ENCODE measurements at places on chromosomes 13 and 19. TPM values are rescaled to one million over a fixed set of nuclear protein-coding genes. Genes with fewer than 3 reads are reported as not detected.

GRCh38 chr19:40191836-40192646 lies 815 bp downstream of the MAP3K10 start:
- no peaks in the 10 kb centered on the region for H3K36me3 ChIP-seq
- no peak for DNase-seq
- no peak overlapping the region for H3K27ac ChIP-seq

The ZNF737 gene
- 5.0 TPM for total RNA-seq

DNA sequence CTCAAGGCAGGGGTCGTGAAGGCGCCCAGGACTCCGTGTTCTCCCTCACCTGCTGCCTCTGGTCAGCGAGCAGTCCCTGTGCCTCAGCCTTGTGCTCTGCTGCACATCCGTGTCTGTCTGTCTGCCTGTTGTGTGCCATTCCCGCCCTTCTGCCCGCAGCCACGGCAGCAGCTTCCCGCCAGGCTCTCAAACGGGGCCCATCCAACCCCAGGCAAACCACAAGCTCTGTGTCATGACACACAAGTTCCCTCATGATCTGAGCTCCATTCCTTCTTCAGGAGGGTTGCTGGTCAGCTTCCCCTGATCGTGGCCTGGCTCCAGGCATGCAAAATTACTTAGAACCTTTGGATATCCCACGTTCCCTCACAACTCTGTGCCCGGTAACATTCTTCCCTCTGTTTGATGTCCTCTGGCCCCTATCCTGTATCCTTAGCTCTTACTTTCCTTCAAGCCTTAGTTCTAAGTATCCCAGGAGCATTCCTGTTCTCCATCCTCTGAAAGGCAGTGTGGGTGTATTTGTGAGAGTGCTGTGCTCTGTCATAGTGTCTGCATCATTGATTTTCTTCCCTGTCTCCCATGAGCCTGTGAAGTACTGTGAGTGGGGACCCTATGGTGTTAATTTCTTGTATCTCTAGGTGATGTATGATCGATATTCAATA lies 3.2 kb downstream of the GPR183 start:
- no peak overlapping the region for H3K27ac ChIP-seq
- no peak for DNase-seq
- no peak overlapping the region for H3K4me3 ChIP-seq
- H3K4me1 ChIP-seq, result no peaks in the 10 kb centered on the region
- H3K36me3 ChIP-seq, result peaks cover 2% of the 10 kb centered on the region
- no peaks in the 10 kb centered on the region for H3K27me3 ChIP-seq

The MCF2L gene
- 13.7 TPM for total RNA-seq

The OBI1 gene
- 38.8 TPM for total RNA-seq

- H3K36me3 ChIP-seq, result peaks cover 2% of the 10 kb centered on the region
- H3K4me3 ChIP-seq, result no peak overlapping the region
- H3K27ac ChIP-seq, result no peak overlapping the region
- no peaks in the 10 kb centered on the region for H3K27me3 ChIP-seq
- no peak for DNase-seq
Measured at GRCh38 chr19:1396019-1396767, 5.1 kb downstream of the GAMT start.

The CAPN12 gene
- total RNA-seq, result 0.62 TPM

- no peak overlapping the region for H3K27ac ChIP-seq
- H3K36me3 ChIP-seq, result no peaks in the 10 kb centered on the region
- no peaks in the 10 kb centered on the region for H3K4me1 ChIP-seq
Measured at GRCh38 chr19:8566855-8567254, 10.4 kb downstream of the MYO1F start.

GRCh38 chr13:74674720-74675119 lies 540.5 kb upstream of the KLF12 start:
- no peaks in the 10 kb centered on the region for H3K4me1 ChIP-seq
- no peak overlapping the region for H3K27ac ChIP-seq
- DNase-seq, result no peak
- no peak overlapping the region for H3K4me3 ChIP-seq
- H3K27me3 ChIP-seq, result no peaks in the 10 kb centered on the region

The DLL3 gene
- total RNA-seq, result 0.53 TPM

DNA sequence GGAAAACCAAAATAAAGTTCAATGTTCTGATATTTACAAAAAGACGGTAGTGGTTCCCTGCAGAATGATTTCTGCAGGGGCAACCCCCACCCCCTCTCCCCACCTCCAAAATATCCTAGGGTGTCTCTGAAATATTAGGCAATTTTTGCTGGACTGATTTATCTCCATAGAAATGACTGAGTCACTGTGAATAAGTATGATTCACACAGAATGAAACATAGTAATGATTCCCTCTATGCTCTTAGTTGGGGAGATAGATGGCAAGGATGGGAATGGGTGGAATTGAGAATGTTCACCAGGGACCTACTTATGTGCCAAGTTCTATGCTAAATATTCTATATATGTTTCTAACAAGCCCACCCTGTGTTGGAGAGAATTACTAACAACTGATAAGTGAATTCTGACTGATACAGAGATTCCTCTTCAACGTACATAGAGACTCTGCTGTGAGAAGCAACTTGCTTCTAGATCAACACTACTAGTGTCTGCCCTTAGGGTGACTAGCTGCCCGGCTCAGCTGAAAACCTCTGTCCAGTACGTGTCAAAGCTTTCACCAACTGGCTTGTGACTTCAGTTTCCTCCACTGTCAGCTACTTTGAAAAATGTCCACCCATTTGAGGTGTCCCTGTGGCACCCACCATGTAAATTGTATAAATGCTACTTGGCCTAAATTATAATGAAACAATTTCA lies 38.4 kb upstream of the RAP2A start:
- H3K36me3 ChIP-seq, result peaks cover 16% of the 10 kb centered on the region
- no peaks in the 10 kb centered on the region for H3K27me3 ChIP-seq
- H3K4me1 ChIP-seq, result no peaks in the 10 kb centered on the region
- H3K27ac ChIP-seq, result no peak overlapping the region
- H3K4me3 ChIP-seq, result no peak overlapping the region

The PDE4C gene
- 1.4 TPM for total RNA-seq

- no peaks in the 10 kb centered on the region for H3K27me3 ChIP-seq
- H3K4me1 ChIP-seq, result peaks cover 36% of the 10 kb centered on the region
- H3K36me3 ChIP-seq, result no peaks in the 10 kb centered on the region
- no peak overlapping the region for H3K4me3 ChIP-seq
- no peak for DNase-seq
Measured at GRCh38 chr19:48490981-48491792, 20.4 kb downstream of the LMTK3 start.

DNA sequence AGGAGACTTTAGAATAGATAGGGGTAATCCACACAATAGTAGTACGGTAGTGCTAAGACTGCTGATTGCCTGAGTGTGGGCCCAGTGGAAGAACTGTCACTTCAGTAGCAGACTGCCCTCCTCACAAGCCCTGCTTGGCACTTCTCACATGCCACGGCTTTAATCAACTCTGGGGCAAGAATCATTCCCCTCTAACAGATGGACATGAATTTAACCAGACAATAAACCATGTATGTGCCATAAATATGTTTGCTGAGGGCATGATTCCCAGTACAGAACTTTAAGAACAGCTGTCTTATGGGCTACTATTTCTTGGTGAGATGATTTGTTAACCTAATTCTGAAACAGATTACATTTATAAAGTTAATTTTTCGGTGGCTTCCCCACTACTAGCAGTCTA lies 22.0 kb downstream of the DPY19L3 start:
- peaks cover 12% of the 10 kb centered on the region for H3K36me3 ChIP-seq
- no peak overlapping the region for H3K27ac ChIP-seq
- H3K4me1 ChIP-seq, result peaks cover 4% of the 10 kb centered on the region
- no peak overlapping the region for H3K4me3 ChIP-seq
- DNase-seq, result no peak

GRCh38 chr13:76692346-76692745 lies 193.9 kb downstream of the KCTD12 start:
- H3K4me3 ChIP-seq, result no peak overlapping the region
- peaks cover 12% of the 10 kb centered on the region for H3K4me1 ChIP-seq
- no peak for DNase-seq
- H3K36me3 ChIP-seq, result no peaks in the 10 kb centered on the region

GRCh38 chr19:34314437-34315313 lies 50.3 kb upstream of the GPI start:
- no peak overlapping the region for H3K4me3 ChIP-seq
- peaks cover 13% of the 10 kb centered on the region for H3K4me1 ChIP-seq
- DNase-seq, result no peak
- H3K36me3 ChIP-seq, result peaks cover 2% of the 10 kb centered on the region

The LENG1 gene
- total RNA-seq, result 4.0 TPM

GRCh38 chr13:63774133-63774532 lies 2358.5 kb upstream of the PCDH20 start:
- no peak overlapping the region for H3K4me3 ChIP-seq
- H3K27me3 ChIP-seq, result no peaks in the 10 kb centered on the region

DNA sequence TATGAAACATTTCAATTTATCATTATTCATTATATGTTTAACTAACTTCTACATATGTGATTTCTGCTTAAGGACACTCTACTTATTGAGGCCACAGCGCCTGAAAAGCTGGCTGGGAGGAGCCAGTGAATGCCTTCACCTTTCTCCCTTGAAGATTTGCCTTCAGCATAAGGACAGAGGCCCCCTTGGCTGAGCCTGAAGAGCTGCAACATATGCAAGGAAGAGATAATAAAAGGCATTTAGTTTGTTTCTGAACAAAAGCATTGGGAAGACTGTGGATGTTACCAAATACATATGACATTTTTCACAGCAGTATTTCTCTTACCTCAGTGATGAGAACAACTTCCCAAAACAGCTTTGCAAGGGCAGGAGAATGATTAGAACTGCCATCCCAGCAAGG lies 92.1 kb downstream of the ABCC4 start:
- no peak overlapping the region for H3K4me3 ChIP-seq
- no peak overlapping the region for H3K27ac ChIP-seq
- no peaks in the 10 kb centered on the region for H3K27me3 ChIP-seq
- peaks cover 3% of the 10 kb centered on the region for H3K36me3 ChIP-seq
- no peak for DNase-seq

GRCh38 chr13:71316792-71317363 lies 550.1 kb downstream of the DACH1 start:
- H3K4me1 ChIP-seq, result no peaks in the 10 kb centered on the region
- no peak for DNase-seq
- H3K27ac ChIP-seq, result no peak overlapping the region
- no peaks in the 10 kb centered on the region for H3K27me3 ChIP-seq
- H3K36me3 ChIP-seq, result no peaks in the 10 kb centered on the region

The ZNF708 gene
- 6.9 TPM for total RNA-seq
